ENCODE measurements at places on chromosomes 6 and 20.

DNA sequence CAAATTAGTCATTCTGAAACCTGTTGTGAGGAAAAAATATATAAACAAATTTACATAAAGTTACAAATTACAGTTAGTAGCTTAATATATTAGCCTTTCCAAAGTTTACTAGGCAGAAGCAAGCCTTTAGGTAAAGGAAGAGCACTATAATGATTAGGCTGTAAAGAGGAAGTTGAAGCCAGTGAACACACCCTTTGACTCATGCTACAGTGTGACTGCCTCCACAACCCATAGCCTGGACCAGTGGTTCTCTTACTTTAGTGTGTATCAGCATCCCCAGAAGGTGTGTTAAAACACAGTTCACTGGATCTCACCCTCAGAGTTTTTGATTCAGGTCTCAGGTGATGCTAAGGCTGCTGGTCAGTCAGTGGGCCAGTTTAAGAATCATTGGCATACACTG lies 91.4 kb upstream of the DEFB112 start:
- no peak for DNase-seq

GRCh38 chr20:22379472-22379871 lies 204.9 kb downstream of the FOXA2 start:
- peak; percentile 62 for DNase-seq

DNA sequence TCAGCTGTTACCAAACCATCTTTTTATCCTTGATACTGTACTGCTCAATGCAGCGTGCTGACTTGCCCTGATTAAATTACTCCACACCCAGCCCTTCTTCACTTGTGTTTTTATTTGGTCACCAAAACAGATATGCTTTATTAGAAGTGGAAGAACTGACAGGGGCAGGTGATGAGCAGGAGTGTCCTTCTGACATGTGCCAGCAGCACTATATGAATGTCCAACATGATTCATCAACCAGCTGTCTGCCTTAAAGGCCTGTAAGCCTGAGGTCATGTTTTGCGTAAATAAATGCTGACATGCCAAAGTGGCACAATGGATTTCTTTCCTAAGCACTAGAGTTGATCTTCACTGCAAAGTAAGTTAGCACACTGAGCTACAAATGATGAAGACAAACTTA lies 15.4 kb downstream of the POPDC3 start:
- peak; percentile 68 for DNase-seq

GRCh38 chr6:35419417-35419816 lies 32.7 kb upstream of the FANCE start:
- DNase-seq, result peak; percentile 40

GRCh38 chr6:82268301-82268846 lies 20.8 kb upstream of the IBTK start:
- no peak for DNase-seq

DNA sequence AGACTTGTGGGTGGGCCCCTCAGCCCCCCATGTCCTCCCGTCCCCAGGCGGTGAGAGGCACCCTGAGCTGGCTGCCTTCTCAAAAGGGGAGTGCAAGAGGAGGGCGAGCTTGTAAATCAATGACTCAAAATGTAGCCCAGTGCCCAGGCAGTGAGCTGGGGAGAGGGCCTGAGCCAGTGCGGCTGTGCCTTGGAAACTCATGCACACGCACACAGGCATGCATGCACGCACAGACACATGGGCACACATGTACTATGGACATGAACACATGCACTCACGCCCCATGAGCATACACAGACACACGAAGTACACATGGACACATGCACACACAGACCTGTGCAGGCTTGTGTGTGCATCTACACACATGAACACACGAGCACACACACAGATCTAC lies 133.5 kb downstream of the TAF4 start:
- DNase-seq, result no peak

GRCh38 chr6:68087399-68088133 lies 547.5 kb upstream of the ADGRB3 start:
- no peak for DNase-seq
